NCI-H2171 treated with DMSO at 0.1 percent for 48 hours (cell line): ENCODE measurements at places on chromosomes 11 and 22.

DNA sequence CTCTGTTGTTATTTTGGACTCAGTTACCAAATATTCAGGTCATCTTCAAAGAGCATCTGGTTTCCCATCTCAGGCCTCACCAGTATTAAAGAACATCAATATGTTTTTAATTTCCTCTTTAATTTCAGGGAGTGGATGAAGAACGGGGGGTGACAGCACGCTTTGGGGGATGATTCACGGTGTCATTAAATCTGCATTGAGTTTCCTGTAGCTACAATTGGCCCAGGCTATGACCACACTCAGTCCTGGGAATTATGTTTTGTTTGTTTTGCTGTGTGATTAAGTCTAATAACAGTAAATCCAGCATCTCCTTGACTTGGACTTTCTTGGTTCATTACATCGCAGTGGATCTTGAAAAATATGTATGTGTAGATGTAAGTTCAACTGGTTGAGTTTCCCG is 149.7 kb upstream of the SEZ6L start:
- no peak for DNase-seq

DNA sequence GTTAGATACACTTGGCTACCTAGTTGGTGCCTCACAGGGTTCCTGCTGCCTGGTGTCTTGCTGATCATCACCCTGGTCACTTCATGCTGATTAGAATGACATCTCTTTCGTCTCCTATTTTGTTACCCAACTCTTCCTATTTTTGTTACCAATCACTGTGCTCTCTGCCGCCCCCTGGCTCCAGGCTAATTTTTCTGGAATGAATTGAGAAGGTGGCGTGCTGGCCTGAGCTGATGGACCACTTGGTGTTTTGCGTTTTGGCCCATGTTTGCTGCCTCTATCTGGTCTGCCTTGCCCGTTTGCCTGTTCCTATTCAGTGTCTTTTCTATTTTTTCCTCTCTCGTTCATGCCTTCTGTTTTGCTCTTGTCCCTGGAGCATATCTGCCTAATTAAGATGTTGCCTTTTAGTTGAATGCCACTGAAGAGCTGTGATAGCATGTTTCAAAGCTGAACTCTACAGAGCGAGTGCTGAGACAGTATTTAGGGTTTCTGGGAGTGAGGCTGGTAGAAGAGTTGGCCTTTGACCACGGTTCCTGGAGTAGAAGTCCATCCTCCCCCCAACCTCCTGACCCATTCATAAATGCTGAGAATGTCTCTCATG is 5.9 kb upstream of the ATF4 start:
- peak; percentile 24 for DNase-seq

DNA sequence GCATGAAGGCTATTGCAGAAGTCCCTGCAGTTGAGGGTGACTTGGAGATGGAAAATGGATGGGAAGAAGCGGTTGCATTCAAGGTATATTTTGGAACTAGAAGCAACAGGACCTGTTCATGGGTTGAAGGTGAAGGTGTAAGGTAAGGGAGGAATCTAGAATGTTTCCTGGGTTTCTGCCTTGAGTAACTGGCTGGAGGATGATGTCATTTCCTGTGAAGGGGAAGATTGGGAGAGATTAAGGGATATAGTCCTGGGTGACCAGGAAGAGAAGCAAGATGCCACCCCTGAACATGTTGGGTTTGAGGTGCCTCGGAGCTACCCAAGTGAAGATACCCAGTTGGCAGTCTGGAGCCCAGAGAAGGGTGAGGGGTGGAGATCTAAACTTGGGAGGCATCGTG is 12.1 kb upstream of the MOGAT2 start:
- no peak for DNase-seq

DNA sequence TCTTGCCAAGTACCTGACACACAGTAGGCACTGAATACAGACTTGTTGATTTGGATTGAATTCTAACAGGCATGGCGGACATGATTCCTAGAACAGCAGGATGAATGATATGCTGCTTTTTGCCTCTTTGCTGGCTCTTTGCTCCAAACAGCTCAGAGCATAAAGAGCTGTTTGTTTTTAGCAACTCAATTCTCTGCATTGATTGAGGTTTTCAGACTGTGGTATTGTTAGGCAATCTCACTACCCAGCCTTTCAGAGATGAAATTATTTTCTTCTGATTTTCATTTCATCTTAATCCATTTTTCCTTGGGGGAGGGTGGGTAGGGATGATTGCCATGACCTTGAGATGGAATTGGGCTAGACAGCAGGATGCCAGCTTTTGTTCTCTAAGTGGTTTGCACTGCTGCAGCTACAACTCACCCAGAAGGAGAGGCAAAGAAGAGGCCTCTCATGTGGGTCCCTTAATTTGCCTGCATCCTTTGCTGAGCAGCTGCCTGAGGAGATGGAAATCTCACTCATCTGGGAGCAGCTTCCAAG is 20.5 kb downstream of the COA4 start:
- no peak for DNase-seq
